ENCODE measurements at places on chromosomes 2 and 18.

GRCh38 chr2:213247566-213247965 lies 36.7 kb upstream of the SPAG16 start:
- no peaks in the 10 kb centered on the region for H3K36me3 ChIP-seq
- H3K27ac ChIP-seq, result no peak overlapping the region
- H3K27me3 ChIP-seq, result peaks cover 8% of the 10 kb centered on the region

DNA sequence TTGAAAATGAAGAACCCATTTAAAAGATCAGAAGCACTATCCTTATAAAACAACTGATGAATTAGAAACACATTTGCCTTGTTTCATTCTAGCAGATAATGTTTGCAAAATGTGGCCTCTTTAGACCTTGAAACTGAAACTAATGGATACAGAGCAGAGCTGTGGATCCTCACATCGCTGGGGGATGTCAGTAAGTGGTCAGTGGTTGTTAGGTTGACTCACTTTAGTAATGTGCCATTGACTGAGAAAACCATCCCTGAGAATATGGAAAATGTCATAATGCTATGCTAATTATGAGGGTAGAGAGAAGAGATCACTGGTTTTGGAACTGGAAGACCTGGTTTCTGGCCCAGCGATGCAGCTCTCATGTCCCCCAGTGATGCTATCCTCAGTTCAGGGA lies 176.7 kb downstream of the MYO1B start:
- peaks cover 2% of the 10 kb centered on the region for H3K4me1 ChIP-seq
- no peaks in the 10 kb centered on the region for H3K27me3 ChIP-seq
- no peak for DNase-seq
- no peak overlapping the region for H3K27ac ChIP-seq
- peaks cover 1% of the 10 kb centered on the region for H3K36me3 ChIP-seq

DNA sequence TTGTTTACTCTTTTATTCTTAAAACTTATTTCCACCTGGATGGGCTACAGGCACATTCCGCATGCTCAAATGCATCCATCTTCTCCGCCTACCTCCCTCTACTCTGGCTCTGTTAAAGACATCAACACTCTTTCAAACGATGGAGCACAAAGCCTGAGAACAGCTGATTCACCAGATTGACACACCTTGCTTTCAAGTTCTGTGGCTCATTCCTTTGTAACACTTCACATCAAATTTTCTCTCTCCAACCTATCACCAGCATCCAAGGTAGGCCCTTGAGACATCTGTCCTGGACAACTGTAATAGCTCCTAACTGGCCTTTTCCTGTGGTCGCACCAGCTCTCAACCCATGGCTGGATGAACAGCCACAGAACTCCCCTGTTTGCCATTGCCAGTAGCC lies 274.5 kb downstream of the BCL11A start:
- peaks cover 2% of the 10 kb centered on the region for H3K27me3 ChIP-seq
- H3K27ac ChIP-seq, result no peak overlapping the region
- H3K36me3 ChIP-seq, result no peaks in the 10 kb centered on the region
- H3K4me1 ChIP-seq, result no peaks in the 10 kb centered on the region
- no peak overlapping the region for H3K4me3 ChIP-seq
- no peak for DNase-seq

DNA sequence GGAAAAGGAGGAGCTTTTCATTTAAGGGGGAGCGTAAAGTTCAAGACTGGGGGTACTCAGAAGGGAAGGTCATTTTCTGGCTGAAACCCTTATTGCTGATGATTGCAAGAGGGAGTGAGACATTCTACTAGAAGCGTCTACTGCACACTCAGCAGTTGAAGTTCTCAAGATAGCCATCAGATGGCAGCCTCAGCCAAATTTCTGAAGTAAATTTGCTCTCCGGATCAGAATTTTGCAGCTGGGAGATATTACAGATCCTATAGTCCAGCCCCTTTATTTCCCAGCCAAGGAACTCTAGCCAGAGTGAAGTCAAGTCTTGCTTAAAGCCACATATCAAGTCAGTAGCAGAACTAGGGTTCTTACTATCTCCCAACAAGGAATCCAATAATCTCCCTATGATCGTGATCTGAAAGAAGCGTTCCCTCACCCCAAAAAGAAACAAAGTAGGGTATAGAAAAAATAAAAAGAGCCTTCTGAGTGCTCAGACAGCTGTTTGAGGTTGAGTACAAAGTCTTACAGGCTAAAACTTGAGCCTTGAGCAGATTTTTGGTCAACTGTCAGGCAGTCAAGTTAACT lies 24.0 kb downstream of the RAX start:
- peaks cover 54% of the 10 kb centered on the region for H3K27me3 ChIP-seq
- no peak overlapping the region for H3K27ac ChIP-seq
- peak; percentile 66 for DNase-seq

- DNase-seq, result no peak
- peaks cover 15% of the 10 kb centered on the region for H3K27me3 ChIP-seq
- no peak overlapping the region for H3K4me3 ChIP-seq
- H3K4me1 ChIP-seq, result no peaks in the 10 kb centered on the region
- H3K27ac ChIP-seq, result no peak overlapping the region
- no peaks in the 10 kb centered on the region for H3K36me3 ChIP-seq
Observed at GRCh38 chr18:36283448-36283847, 14.1 kb upstream of the FHOD3 start.

DNA sequence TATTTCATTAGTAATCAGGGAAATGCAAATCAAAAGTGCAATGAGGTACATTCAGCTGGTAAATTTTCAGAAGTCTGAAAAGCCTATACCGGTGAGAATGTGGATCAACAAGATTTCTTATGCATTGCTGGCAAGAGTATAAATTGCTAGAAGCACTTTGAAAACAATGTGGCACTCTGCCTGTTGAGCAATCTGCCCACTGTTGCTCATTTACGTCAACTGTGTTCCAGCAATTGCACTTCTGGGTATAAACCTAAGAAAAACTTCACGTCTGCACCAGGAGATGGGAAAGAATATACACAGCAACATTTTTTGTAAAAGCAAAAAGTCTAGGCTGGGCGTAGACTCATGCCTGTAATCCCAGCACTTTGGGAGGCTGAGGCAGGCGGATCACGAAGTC lies 40.8 kb downstream of the MTERF4 start:
- no peaks in the 10 kb centered on the region for H3K4me1 ChIP-seq
- no peak overlapping the region for H3K27ac ChIP-seq
- DNase-seq, result no peak

DNA sequence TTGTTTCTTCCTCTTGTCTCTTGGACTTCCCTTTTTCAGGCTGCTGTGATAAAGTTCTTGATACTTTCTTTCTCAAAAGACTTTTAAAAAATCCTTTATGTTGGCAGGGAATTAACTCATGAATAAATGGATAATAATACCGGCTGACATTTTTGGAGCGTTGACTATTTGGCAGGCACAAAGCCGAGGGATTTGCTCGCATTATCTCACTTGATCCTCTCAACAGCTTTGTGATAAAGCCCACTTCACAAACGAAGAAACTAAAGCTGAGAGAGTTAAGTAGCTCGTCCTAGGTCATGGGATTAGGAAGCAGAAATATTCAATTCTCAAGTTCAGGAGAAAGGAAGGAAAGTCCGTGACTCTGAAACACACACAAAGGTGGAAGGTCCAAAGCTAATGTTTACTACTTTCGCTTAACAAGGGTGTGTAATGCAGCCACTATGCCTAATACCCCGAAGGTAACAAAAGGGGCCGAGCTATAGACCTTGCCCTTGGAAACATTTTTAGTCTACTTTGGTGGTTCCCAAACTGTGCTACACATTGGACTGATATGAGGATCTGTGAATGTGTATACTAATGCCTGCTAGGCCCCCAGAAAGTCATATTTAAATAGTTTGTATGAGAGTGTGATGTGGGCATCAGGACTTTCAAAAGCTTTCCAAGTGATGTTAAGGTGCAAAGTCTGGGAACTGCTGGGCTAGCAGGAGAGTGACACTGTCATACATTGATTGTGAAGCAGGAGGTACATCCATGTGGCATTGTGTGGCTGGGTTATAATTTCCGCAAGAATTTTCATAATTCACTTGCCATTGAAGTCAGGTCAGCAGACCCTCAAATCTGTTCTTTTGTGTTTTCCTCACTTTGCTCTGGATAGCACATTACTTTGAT lies 508.4 kb downstream of the PLCL1 start:
- no peak overlapping the region for H3K4me3 ChIP-seq
- H3K36me3 ChIP-seq, result no peaks in the 10 kb centered on the region
- no peak overlapping the region for H3K27ac ChIP-seq

DNA sequence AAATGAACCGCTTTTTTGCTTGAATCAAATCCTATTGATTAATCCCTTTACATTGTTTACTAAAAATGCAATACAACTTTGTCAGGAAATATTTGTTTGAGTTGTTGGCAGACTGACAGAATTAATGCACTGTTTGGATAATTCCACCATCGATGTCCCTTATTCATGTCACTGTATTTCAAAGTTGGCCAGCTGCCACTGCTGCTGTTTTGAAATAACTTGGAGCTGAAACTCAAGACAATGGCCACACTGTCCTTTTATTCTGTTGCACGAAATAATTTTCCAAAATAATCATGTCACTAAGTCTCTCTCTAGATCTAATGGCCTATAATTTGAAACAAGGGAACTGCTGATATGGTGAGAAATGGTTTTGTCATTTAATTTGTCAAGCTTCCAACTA lies 55.2 kb upstream of the PAX3 start:
- no peak overlapping the region for H3K27ac ChIP-seq
- H3K4me3 ChIP-seq, result no peak overlapping the region
- peaks cover 2% of the 10 kb centered on the region for H3K27me3 ChIP-seq
- no peaks in the 10 kb centered on the region for H3K36me3 ChIP-seq
- no peaks in the 10 kb centered on the region for H3K4me1 ChIP-seq

GRCh38 chr2:187302116-187302515 lies 145.9 kb downstream of the CALCRL start:
- H3K4me3 ChIP-seq, result no peak overlapping the region
- no peak overlapping the region for H3K27ac ChIP-seq
- no peak for DNase-seq
- H3K4me1 ChIP-seq, result no peaks in the 10 kb centered on the region
- H3K27me3 ChIP-seq, result no peaks in the 10 kb centered on the region

DNA sequence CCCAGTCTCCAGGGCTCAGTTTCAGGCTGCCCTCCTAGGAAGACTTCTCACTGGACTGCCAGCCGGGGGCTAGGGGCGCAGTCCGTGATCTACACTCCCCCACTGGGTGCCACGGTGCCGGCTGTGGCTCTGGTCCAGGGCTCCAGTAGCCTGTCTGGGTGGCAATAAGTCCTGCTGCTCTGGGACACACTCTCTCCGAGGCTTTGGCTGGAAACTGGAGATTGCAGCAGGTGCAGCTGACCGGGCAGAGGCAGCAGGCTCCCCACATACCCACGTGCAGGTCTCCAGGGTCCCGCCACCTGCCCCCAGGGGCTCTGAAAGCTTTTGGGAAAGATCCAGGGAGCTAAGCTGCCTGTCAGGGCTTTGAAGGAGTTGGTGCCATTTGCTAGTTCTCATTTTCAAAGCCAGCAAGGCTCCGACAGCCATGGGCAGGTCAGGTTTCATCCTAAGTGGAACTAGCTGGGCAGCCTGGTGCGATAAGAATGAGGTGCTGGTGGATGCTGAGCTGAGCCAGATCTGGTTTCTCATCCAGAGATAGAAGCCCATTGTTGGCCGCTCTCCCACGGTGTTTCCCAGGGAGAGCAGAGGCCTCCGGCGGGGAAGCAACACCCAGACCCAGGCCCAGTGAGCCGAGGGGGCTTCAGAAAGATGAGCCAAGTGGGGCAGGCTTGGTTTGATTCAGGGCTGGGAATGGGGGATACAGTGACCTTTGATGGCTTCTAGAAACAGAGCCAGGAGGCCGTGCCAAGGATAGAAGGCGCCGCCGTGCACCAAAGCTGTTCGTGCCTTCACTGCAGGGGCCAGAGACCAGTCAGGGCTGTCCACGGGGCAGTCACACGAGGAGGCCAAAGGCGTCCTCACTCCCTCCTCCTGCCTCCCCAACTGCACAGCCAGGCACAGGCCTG lies 141.7 kb upstream of the GPC1 start:
- H3K4me1 ChIP-seq, result no peaks in the 10 kb centered on the region
- no peak overlapping the region for H3K4me3 ChIP-seq
- H3K27ac ChIP-seq, result no peak overlapping the region
- H3K36me3 ChIP-seq, result no peaks in the 10 kb centered on the region

DNA sequence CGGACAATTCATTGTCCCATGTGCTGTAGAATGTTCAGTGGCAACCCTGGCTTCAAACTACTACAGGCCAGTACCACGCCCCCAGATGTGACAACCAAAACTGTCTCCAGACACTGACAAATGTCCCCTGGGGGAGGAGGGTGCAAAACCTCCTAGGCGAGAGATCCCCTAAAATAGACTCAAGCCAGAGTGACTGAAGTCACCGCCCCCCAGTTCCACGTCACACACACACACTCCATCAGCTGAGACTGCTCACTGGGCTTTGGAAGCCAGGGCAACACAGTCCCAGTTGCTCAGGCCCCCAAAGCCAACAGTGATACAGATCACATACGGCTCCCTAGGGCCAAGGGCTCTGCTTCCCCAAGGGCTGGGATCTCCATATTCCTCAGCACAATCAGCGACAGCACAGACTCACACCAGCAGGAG lies 19.1 kb downstream of the HDAC4 start:
- H3K27me3 ChIP-seq, result no peaks in the 10 kb centered on the region
- peak overlapping the region; percentile 7 for H3K4me3 ChIP-seq
- H3K4me1 ChIP-seq, result peaks cover 45% of the 10 kb centered on the region

- H3K27ac ChIP-seq, result no peak overlapping the region
- H3K4me3 ChIP-seq, result no peak overlapping the region
Observed at GRCh38 chr18:51957001-51957400, 383.0 kb upstream of the DCC start.

GRCh38 chr18:79744625-79745024 lies 53.1 kb upstream of the KCNG2 start:
- no peaks in the 10 kb centered on the region for H3K27me3 ChIP-seq
- DNase-seq, result no peak
- peaks cover 48% of the 10 kb centered on the region for H3K36me3 ChIP-seq
- H3K4me1 ChIP-seq, result no peaks in the 10 kb centered on the region
- H3K4me3 ChIP-seq, result no peak overlapping the region
- H3K27ac ChIP-seq, result no peak overlapping the region

DNA sequence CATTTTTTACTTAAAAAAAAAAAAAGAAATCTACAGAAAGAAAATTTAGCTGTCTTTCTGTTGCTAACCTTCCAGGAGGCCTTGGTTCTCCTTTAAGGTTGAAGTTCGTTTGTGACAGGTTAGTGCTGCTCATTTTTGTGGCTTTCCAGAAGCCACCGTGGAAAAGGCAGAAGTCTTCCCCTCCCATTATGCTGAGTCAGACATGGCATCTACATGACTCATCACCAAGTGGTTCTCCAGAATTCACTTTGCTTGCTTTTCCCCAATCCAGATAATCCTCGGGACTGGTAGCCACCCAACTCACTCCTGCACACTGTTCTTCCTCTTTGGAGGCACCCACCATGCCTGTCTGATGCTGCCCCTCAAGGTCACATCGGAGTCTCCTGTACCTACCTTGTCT lies 228.7 kb downstream of the PIK3C3 start:
- H3K27ac ChIP-seq, result no peak overlapping the region
- DNase-seq, result no peak
- H3K36me3 ChIP-seq, result no peaks in the 10 kb centered on the region
- no peak overlapping the region for H3K4me3 ChIP-seq
- no peaks in the 10 kb centered on the region for H3K4me1 ChIP-seq

- no peak for DNase-seq
- H3K4me1 ChIP-seq, result peaks cover 8% of the 10 kb centered on the region
- H3K36me3 ChIP-seq, result no peaks in the 10 kb centered on the region
- H3K27ac ChIP-seq, result no peak overlapping the region
- H3K27me3 ChIP-seq, result no peaks in the 10 kb centered on the region
Observed at GRCh38 chr2:113131352-113132185, 4.2 kb downstream of the IL1RN start.

Measured in activated naive CD4-positive, alpha-beta T cell treated with anti-CD3 and anti-CD28 coated beads for 36 hours (primary cell).